Chondrocyte (in vitro differentiated cells): ENCODE measurements at places on chromosomes 12 and 14. TPM values are rescaled to one million over a fixed set of nuclear protein-coding genes. Genes with fewer than 3 reads are reported as not detected.

Gene CCDC196
- total RNA-seq: not detected in 3 replicates

Gene ASIC1
- total RNA-seq: 2.5 to 4.4 TPM (median 3.9 TPM) in 3 replicates

Gene JPH4
- total RNA-seq: 0.20 TPM in 1 of 3 replicates, not detected in the others

Gene TECPR2
- total RNA-seq: 29.0 to 34.4 TPM (median 32.2 TPM) in 3 replicates

Gene LRRK2
- 0.05 to 0.36 TPM (median 0.35 TPM) in 3 replicates for total RNA-seq
